ENCODE measurements at places on chromosomes 2 and 18. TPM values are rescaled to one million over a fixed set of nuclear protein-coding genes. Genes with fewer than 3 reads are reported as not detected.

The LYG1 gene
- not detected for polyA plus RNA-seq

The RBM43 gene
- 12.2 TPM for polyA plus RNA-seq

DNA sequence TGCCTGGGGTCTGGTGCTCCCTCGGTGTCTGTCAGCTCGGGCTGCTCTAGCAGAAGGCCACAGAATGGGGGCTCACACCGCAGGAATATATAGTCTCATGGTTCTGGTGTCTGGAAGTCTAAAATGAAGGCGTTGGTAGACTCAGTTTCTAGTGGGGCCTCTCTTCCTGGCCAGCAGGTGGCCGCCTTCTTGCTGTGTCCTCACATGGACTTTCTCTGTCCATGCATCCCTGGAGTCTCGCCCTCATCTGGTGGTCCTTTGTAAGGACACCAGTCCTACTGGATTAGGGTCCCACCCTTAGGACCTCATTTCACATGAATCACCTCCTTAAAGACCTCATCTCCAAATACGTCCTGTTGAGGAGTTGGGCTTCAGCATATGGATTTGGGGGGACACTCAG is 65.7 kb downstream of the RRM2 start:
- DNase-seq, result no peak

- no peak for DNase-seq
These were observed 209.4 kb upstream of the RASGRP3 start for GRCh38 chr2:33267043-33267442.
